Activated T-helper 9 cell treated with anti-CD3 and anti-CD28 coated beads, Interleukin-2, amount 50 U/mL, for 16 hours (primary cell): ENCODE measurements at places on chromosomes 3 and 15.

GRCh38 chr3:173889596-173889995 is 492.1 kb downstream of the NLGN1 start:
- no peak for DNase-seq

GRCh38 chr3:136186344-136186743 is 9.8 kb downstream of the MSL2 start:
- no peak for DNase-seq

DNA sequence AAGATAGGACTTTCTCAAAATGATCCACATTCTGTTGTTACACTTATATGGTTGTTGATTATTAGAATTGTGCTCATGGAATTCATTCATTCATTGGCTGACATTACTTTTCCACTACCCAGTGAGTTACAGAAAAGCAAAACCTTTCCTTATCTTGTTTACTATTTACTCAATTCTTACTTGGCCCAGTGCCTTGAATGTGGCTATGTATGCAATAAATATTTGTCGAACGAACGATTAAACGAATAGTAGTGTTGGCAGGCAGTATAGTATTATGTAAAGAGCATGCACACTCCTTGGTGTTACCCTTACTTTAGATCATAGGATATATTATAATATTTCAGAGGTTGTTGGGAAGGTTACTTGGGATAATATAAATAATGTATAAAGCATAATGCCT is 31.0 kb downstream of the CTDSPL2 start:
- DNase-seq, result no peak

DNA sequence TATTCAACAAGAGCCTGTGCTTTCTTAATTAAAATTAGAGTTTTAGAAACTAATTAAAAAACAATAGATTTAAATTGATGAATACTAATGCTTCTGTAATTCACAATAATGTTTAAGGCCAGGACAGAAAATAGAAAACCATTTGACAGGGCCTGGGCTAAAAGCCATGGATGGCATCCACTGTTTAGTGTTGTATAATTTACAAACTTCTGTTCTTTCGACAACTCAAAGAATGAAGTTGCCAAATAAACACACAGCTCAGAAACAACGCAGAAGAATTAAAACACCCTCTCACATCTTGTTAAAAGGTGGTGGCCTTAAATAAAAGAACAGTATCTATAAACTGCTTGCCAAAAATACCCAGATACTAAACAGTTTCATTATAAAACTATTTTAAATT is 347.5 kb downstream of the MECOM start:
- no peak for DNase-seq

DNA sequence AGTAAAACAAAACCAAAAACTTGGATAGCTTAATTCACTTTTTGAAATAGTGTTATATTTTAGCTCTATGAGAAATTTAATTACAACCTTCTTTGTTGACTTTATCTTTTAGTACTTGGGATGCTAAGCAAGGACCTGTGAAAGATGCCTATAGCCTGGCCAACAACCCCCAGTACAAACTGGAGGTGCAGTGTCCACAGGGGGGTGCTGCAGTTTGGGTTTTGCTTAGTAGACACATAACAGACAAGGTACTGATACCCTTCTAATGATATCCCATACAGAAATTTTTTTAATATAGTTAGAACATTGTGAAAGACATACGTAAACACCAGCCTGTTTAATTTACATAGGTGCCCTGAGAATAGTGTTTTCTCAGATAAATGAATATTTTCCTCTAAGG is 35.3 kb downstream of the CAPN7 start:
- DNase-seq, result peak; percentile 15

- peak; percentile 59 for DNase-seq
Measured at GRCh38 chr3:46998121-46998851, 18.8 kb downstream of the NBEAL2 start.

- no peak for DNase-seq
Measured at GRCh38 chr15:25431836-25432561, 6.8 kb downstream of the UBE3A start.

DNA sequence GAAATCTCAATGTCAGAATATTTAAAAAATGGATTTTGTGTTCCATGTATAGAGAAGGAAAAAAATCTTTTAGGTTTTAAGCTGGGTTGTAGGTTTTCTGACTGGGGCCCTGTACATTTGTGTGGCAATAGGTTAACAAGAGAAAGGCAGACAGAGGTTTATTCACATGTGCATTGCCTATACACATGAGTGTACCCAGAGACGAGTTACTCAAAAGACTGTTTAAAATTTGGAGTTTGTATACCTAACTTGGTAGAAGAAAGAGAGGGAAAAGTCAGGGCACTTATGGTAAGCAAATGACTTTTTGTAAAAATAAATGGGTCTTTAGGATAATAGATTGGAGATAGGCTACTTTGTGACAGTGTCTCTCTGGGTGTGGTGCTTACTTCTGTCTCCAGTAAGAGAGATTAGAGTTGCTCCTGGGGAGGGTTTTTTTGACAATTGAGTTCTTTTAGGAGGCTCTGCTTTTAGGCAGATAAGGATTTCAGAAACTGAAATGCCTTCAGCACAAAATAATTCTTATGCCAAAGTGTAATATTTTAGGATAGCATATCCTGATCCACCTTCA is 225.2 kb downstream of the TCF12 start:
- no peak for DNase-seq

- no peak for DNase-seq
Measured at GRCh38 chr3:106135451-106136160, 266.8 kb upstream of the CBLB start.

DNA sequence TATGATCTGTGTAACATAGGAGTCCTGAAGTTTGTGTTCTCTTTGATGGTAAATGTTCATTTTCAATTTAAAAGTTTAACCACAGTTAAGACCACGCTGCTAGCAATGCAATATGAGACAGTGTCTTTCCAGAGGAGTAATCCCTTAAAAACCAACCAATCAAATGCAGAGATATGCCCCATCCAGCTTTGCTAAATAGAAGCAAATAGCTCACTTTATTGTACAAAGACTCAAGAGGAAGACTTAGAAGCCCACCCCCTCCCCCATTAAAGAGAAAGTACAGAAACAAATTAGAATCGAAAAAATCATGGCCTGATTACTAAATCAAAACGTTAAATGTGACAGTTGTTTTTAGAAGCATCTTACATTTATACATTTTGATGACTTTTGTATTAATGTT is 2.1 kb upstream of the ANP32A start:
- no peak for DNase-seq

- DNase-seq, result no peak
Measured at GRCh38 chr3:152518346-152518745, 249.6 kb downstream of the MBNL1 start.

GRCh38 chr3:13240928-13241618 is 167.8 kb upstream of the IQSEC1 start:
- no peak for DNase-seq

- no peak for DNase-seq
Measured at GRCh38 chr3:50876947-50877346, 202.2 kb downstream of the DOCK3 start.

DNA sequence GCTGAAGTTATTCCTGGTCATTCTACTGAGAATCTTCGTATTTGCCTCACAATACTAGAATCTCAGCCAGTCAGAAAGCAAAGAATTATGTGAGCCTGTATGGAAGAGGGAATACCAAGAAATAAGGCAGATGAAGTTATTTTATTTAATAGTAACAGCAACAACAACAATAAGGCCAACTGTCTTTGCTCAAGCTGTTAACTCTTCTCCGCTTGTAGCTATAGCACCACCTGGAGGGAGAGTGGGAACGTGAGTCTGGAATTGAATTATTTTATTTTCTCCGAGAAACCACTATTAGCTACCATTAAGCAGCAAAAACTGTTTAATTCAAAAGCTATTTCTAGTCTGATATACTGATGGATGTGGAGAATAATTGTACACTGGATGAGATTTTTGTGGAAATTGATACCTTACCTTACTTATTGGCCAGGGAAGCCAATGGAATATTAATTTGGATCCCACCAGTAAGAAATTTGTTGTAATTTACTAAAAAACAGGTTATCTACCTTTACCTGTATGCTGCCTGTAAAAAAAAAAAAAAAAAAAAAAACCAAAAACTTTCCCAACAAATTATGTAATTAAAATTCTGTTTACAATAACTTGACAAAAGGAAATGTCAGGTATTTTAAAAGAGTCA is 50.1 kb downstream of the CALML4 start:
- no peak for DNase-seq

GRCh38 chr3:150255413-150255812 is 152.7 kb upstream of the TSC22D2 start:
- DNase-seq, result no peak

- DNase-seq, result no peak
Measured at GRCh38 chr3:196009456-196009855, 72.4 kb downstream of the TFRC start.

- DNase-seq, result no peak
Measured at GRCh38 chr15:87224404-87224803, 1032.1 kb downstream of the NTRK3 start.

GRCh38 chr3:42892169-42892568 is 13.8 kb upstream of the ZNF662 start:
- no peak for DNase-seq

GRCh38 chr3:100040451-100041225 is 73.7 kb downstream of the FILIP1L start:
- no peak for DNase-seq

DNA sequence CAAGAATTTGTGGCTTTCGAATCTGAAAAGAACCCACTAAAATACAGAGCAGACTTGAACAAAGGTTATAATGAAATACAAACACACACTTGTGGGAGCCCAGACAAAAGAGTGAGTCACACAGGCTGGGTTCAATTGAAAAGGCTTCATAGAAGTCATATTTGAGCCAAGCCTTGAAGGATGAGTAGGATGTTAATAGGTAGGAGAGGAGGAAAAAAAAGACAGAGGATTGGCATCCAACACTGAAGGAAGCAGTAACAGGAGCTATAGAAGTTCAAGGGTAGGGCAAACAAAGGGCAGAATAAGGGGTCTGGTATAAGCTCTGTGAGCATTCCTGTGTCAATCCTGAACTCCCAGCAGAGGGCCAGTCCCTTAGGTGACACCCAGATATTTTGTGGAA is 325.4 kb downstream of the FOXP1 start:
- no peak for DNase-seq

DNA sequence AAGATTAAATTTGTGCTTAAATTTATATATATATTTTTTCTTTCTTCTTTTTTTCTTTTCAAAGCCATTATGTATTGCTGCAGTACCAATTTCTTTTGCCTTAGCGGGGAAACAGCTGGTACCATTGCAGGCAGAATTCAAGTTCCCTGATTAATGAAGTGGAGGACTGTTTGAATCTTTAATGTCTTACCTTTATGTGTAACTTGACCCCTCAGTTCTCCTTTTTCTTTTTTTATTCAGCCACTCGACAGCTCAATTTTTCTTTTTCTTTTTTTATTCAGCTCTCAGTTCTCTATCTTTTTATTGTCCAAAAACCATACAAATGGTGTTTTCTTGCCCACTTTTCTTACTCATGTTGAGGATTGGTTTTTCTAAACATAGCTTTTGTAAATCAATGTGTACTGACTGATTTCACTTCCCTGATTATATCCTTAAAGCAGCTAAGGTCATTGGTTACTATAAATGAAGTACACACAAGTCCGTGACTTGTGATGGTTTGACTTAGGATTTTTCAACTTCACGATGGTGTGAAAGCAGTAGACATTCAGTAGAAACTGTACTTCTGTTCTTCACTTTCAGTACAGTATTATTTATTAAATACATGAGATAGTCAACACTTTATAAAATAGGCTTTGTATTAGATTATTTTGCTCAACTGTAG is 22.8 kb downstream of the ATP2C1 start:
- no peak for DNase-seq

GRCh38 chr3:47016934-47017435 is 37.5 kb downstream of the NBEAL2 start:
- no peak for DNase-seq

GRCh38 chr3:194279701-194280360 is 71.3 kb downstream of the CPN2 start:
- no peak for DNase-seq

- no peak for DNase-seq
Measured at GRCh38 chr15:100026041-100026440, 292.8 kb upstream of the LYSMD4 start.

DNA sequence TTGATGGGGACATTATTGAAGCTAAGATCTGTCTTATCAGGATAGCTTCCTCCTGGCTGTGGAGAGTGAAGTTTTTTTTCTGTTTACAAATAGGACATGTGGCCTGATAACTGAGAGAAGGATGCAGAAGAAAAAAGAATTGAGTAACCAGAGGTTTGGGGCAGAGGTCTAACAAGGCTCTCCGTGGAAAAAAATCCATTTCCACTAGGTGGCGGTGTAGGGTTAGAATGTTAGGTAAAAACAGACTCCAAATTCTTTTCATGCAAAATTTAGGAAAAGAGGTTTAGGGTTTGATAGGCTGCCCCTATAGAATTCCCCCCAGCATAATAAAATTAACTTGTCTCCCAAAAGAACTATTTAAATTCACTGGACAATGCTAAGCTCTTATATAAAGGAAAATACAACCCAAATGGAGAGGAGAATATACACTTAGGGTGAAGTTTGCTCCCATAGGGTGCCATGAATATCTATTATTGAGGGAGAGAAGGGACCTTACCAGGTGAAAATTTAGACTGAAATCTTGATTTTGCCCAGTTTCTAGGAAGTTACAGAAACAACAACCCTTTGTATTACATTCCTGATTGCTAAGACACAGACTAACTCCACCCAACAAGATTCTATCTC is 1560.4 kb downstream of the OTOL1 start:
- no peak for DNase-seq

DNA sequence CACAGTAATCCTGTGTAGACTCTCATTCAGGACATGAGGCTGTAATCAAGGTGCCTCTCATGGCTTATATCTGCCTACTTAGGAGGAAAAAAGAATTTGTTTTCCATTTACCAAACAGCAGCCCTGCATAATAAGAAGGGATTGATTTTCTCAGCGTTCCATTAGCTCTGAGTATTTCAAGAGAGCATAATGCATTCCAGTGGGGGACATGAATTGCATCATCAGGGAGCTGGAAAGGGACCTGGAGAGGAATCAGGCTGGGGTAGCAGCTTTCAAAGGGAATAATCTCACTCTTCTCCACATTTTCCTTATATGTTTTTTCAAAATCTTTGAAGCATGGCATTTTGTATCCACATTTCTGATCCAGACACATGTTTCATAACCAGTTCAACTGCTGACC is 150.6 kb upstream of the ANKRD28 start:
- no peak for DNase-seq

DNA sequence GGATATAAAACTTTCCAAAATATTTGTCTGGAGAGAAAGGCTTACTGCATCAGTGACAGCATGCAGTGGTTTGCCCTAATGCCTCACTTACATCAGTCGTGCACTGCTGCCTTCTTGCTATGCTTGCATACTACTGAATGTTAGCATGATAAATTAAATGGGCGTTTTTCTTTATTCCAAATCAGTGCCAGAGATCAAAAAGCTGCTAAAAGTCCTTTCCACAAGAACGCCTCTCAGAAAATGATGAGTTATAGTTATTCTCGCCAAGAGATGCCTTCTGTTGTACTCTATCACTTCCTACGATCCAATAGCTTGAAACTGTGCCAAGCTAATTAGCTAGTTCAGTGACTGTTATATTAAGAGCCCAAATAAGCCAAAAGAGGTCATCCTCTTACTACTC is 345.8 kb upstream of the ROBO2 start:
- DNase-seq, result no peak

DNA sequence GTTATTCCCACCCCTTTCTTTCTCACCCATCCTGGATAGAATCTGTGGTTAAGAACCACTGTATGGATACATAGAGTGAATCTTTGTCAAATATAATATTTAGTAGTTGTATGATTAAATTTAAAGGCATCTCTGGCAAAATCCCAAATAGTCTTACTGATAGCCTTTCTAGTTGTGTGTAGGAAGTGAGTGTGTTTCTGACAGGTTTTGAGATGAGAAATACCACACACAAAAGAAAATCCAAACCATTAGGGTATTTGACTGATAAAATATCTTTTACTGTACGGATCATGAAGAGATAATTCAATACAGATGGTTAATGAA is 44.7 kb upstream of the PLCL2 start:
- DNase-seq, result no peak
